ENCODE measurements at places on chromosomes 12 and 14.

GRCh38 chr12:109467978-109468676 is 9.0 kb downstream of the KCTD10 start:
- DNase-seq: no peak

DNA sequence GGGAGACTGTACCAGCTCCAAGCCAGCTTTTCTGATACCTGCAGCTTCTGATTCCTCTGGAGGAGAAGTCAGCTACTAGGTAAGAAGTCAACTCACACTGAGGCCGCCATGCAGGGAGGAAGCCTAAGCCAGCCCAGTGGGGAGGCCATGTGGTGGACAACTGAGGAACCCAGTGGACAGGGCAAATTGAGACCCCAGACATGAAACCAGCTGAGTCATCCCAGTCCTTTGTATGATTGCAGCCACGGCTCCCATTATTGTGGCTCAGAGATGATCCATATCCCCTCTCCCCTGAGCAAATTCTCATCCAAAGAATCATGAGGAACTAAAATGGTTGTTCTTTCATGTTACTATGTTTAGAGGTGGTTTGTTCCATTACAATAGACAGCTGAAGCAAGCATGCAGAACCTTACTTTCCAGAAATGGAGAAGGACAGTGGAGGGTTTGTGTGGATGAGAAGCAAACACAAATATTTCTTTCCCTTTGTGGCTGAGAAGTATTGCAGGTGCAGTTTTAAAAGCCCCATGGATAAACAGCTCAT is 1147.3 kb upstream of the TMEM132C start:
- no peak for DNase-seq

DNA sequence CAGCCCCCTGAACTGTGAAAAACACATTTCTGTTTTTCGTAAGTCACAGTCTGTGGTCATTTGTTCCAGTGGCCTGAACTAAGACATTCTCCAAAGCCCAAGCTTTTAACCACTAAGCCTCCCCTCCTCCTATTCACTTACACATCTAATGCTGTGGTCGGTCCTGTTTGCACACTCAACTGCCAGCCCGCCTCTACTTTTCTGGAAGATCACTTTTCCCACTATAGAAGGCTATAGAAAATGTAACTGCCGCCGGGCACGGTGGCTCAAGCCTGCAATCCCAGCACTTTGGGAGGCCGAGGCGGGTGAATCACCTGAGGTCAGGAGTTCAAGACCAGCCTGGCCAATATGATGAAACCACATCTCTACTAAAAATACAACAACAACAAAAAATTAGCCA is 524.7 kb upstream of the TMEM132C start:
- no peak for DNase-seq

- no peak for DNase-seq
Observed at GRCh38 chr12:11980115-11980514, 90.6 kb upstream of the BCL2L14 start.

DNA sequence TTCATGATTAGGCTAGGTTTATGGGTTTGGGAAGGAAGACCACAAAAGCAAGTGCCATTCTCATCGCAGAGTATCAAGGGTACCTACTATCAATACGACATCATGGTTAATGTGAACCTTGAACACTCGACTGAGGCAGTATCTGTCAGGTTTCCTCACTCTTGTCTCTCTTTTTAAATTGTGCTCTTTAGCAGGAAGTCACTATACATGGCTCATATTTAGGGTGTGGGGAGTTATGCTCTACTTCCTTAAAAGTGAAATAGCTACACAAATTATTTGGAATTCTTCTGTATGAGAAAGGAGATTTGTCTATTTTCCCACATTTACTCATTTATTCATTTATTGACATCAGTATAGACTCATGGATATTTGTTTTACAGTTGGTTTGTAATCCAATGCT is 5.9 kb upstream of the CLEC4E start:
- no peak for DNase-seq

GRCh38 chr12:3263282-3263681 is 186.1 kb downstream of the TSPAN9 start:
- no peak for DNase-seq

GRCh38 chr14:104147346-104148125 is 9.1 kb downstream of the KIF26A start:
- DNase-seq: peak; percentile 10

DNA sequence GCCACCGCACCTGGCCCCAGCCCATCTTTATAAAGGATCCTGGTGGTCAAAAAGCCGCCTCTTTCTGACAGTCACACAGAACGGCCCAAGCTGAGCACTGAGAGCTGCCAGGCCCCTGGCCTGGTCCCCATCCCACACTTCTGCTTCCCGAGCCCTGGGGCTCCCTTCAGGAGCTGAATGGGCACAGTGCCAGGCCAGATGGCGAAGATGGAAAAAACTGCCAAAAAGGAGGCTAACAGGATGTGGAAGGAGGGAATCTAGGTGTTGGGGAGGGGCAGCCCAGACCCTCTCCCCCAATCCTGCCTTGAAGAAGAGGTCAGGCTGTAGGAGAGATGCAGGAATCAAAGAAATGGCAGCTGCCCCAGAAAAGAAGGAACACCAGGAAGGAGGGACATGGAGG is 5.0 kb downstream of the LPAR5 start:
- no peak for DNase-seq

GRCh38 chr12:107029081-107029480 is 42.1 kb upstream of the MTERF2 start:
- no peak for DNase-seq

- DNase-seq: no peak
Observed at GRCh38 chr12:112590281-112590680, 171.5 kb downstream of the PTPN11 start.

DNA sequence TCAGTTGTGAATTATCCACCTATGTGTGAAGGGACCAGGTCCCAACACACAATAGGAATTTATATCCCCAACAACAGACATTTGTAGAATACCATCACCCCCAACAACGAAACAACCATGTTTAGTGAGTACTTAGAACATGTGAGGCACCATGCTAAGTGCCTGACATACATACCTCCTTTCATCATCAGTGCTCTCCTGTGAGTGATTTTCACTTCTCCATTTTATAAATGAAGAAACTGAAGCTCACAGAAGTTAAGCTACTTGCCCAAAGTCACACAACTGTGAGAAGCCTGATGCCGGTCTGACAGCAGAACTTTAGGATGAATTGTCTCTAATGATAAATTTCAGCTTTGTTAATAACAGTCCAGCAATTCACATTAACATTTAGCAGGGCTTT is 35.4 kb downstream of the SPTB start:
- no peak for DNase-seq

Measured in left ventricle myocardium inferior (tissue), 1 donor.